ENCODE measurements at places on chromosomes 4 and X.

- no peak for DNase-seq
These were observed 6.5 kb downstream of the BBS7 start for GRCh38 chr4:121863799-121864198.

DNA sequence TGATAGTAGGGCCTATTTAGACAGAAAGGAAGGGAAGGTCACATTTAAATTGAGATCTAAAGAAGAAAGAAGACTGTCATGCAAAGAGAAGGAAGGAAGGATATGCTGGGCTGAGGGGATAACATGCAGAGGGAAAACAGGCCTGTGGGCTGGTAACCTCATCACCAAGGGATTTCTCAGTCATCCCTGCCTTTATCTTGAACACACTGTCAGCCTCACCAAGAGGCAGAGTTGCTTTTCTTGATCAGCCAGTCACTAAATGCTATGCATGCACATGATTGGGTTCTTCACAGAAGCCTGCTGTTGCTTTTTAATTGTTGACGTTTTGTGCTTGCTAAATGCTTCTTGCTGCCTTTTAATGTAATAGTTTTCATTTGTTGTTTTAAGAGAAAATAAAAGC, 113.0 kb downstream of the ARHGAP24 start:
- no peak for DNase-seq

GRCh38 chr4:87005690-87006425, 71.0 kb downstream of the AFF1 start:
- DNase-seq, result no peak

DNA sequence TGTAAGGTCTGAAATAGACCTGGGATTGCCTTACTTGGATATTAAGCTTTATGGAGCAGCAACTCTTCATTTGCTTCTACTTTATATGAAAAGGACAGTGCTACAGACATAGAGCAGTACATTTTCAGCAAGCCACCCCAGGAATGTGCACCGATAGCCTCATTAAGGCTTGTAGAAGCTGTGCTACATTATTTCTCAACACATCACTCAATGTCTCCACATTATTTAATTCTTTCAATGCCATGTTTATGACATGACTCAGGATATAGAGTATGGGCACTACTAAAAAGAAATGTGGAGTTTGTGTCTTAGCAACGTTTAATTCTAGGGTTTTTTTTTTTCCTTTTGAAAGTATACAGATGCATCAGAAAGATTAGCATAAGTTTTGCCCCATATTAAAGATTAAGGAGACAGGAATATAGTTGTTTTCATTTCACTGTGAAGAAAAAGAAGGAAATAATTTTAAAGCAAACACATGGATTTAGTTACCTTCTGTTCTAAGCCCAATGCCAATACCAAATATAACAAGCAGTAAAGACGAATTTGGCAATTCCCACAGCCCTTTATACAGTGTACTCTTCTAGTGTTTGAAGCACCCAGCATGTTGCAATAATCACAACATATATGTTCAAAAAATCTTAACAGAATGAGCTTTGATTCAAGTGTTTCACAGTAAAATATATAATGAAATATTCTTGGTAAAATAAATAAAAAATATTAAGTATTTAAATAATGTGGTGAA, 2140.1 kb upstream of the AGA start:
- DNase-seq, result no peak

GRCh38 chr4:73538162-73538561, 56.6 kb downstream of the AFM start:
- no peak for DNase-seq

DNA sequence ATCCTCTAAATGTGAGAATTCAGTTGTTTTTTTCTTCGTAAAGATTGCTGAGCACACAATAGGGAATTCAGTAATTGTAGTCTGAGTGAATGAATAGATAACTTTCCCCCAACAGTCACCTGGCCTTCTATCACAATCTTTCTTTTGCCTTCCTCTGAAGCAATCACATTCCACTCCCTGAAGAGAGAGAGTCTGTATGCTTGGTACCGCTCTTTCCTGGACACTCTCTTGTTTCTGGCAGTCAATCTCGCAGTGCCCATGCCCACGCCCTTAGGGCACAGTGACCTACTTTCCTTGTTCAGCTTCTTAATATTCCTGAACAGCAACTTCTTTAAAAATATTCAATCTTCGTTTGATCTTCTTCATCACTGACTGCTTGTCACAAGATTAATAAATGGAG, 255.9 kb downstream of the ADAMTS3 start:
- DNase-seq, result no peak

- DNase-seq, result no peak
These were observed 91.6 kb downstream of the ANXA10 start for GRCh38 chr4:168183717-168184571.
